ENCODE measurements at places on chromosomes 2 and 18.

- DNase-seq, result no peak
Measured at GRCh38 chr18:13613591-13614501, 112.5 kb downstream of the FAM210A start.

GRCh38 chr2:227479865-227480475 lies 8.0 kb downstream of the AGFG1 start:
- DNase-seq, result no peak

DNA sequence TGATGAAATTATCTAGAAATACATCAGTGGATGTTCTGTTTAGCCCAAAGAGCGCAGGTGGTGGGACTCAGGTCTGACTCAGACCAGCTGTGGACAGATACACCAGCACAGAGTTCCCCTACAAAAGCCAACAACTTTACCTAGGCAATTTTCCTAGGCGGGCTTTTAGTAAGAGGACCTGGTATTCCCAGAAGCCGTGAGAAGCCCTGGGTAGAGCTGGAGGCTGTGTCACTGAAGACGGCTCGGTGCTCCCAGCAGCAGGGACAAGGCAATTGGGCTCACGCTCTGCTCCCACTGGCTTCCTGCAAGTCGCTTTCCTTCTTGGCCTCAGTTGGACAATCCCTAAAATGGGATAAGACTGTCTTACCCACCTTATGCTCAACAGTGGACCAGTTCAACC lies 41.1 kb downstream of the TPO start:
- DNase-seq, result no peak

DNA sequence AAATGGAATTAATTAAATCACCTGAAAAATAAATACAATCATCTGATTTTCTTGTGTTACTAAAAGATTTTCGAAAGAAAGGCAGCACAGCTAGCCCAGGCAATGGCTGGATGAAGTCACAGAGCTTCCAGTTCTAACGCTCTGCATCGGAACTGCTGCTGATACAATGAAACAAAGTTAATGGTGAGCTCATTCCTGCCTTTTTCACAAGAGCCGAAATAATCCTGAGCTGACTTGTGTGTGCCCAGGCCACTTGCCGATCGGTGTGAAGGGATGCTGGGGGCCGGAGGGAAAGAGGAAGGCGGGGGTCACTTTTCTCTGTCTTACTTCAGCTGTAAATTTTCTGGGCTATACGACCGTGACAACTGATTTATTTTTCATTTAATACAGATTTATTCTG lies 149.5 kb downstream of the INO80D start:
- no peak for DNase-seq

DNA sequence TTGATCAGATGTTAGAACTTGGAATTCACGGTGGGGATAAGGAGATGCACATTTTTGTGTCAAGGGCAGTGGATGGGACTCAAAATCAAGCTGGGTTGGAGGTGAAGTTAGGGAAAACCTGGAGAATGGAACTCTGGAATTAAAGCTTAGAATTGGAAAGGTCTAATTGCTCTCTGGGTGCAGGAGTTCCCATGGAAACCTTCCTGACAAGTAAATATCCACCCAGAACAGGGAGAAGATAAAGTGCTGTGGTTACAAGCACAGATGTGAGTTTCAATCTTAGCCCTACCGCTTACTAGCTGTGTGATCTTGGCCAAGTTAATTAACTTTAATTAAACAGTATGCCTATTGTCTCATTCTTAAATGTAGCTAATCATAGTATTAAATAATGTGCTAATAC lies 71.3 kb upstream of the TCF7L1 start:
- no peak for DNase-seq

- peak; percentile 51 for DNase-seq
Measured at GRCh38 chr2:74502720-74503505, 3.5 kb upstream of the LBX2 start.

DNA sequence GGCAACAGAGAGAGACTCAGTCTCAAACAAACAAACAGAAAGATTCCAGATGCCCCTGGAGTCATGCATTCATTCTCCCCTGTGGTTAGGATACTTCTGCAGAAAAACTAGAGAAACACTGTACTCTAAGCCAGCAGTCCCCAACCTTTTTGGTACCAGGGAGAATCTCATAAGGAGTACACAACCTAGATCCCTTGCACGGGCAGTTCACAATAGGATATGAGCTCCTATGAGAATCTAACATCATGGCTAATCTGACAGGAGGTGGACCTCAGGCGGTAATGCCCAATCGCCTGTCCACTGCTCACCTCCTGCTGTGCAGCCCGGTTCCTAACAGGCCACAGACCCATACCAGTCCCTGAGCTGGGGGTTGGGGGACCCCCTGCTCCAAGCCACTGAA lies 18.3 kb downstream of the PSME4 start:
- DNase-seq, result no peak

- no peak for DNase-seq
Measured at GRCh38 chr2:201699416-201699815, 972 bp upstream of the MPP4 start.

DNA sequence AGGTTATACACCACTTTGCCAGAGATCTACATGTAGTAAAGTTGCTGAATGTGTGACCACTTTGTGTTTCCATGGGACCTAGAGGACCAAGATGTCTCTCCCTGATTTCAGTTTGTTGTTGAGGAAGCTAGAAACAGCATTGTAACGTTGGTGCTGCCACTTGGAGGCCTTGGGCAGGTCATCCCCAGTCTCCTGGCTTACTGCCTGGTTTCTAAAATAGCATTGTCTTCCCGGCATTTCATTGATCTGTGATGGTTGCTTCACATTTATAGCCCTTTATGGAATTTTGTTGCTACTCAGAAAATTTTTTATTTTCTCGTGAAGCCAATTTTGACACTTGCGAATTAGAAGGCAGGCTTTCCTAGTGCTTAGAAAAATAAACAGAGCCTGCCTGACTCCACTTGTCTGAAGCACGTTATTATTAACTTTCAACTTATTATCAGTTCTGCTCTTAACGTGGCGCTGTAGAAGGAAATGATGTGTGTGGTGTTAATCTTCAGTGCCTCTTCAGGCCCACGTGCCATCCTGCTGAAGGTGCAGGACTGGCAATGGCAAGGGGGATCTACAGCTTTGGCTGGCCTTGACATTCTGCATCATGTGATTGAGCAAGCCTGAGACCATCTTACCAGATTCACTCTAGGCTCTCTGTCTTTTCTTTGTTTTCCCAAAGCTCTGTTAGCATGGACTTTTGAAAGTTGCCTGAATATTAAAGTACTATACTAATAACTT lies 59.9 kb downstream of the INPP4A start:
- DNase-seq, result no peak

DNA sequence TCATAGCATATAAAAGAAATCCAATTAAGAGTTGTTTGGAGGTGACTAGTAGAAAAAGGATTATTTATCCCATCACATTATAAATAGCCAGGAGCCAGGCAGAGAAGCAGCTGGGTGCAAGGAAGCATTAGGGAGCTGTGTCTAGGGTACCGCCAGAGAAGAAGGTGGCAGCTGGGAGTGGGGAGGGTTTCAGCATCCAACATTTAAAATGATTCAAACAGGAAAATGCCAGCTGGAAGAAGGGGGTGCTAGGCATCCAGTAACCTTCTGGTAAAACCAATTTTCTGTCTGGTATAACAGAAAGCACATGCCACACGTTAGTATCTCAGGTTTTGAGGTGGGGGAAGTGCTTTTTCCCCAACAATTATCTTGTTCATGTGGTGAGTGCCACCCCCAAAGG lies 452.4 kb downstream of the ZEB2 start:
- no peak for DNase-seq

- DNase-seq, result no peak
Measured at GRCh38 chr2:143553261-143553660, 424.0 kb downstream of the ARHGAP15 start.

GRCh38 chr2:41169744-41170143 lies 717.9 kb upstream of the SLC8A1 start:
- no peak for DNase-seq

- DNase-seq, result no peak
Measured at GRCh38 chr2:98715812-98716451, 15.0 kb downstream of the MGAT4A start.

DNA sequence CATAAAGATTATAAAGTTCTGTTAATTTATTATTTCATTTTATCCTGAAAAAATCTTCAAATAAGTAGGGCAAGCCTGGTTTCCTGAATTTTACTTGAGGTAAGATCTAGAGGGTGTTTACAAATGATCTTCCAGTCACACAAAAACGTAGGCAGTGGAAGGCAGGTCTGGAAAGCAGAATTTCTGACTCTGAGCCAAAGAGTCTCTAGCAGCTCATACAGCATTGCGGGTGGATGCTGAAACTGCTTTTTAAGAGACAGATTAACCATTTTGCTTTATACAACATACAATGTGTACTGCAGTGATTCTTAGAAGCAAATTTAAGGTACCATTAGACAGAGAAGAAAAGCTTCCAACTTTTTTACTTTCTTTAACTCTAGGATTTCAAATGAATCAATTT lies 117.0 kb downstream of the FTCDNL1 start:
- no peak for DNase-seq

DNA sequence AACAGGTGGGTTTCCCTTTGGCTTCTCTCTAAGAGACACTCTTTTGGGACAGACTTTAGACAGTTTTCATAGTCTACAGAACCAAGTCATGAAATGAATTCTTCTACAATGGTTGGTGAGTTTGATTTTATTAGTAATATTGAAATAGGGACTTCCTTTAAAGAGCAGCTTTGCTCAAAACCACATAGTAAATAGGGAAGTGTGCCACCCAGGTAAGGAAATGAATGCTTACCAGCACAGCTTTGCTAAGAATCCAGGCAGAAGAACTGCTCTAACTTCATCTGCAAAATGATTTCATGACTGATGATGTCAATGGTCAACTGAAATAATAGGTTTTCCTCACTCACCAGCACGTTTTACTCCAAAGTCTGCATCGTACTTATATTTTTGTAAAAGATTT lies 89.2 kb downstream of the NYAP2 start:
- DNase-seq, result no peak
